ENCODE measurements at places on chromosomes 3 and 15.

- DNase-seq, result no peak
These were observed 21.1 kb upstream of the KLHL6 start for GRCh38 chr3:183576487-183577107.

DNA sequence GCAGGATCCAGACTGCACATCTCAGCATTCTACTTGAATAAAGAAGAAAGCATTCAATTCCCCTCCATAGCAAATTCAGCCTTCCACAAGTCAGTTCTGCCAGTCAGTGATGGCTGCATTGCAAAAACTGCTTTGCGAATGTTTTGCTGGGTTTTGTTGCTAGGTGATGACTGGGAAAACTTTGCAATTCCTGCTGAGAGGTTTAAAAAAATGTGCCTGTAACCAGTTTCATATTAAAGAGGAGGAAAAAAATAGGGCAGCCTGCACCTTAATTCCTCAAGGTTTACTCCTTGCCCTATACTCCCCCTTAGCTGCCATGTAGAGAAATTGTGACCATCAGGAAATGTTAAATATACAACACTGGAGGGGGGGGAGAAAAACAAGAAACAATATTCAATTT lies 225.6 kb upstream of the ATP11B start:
- DNase-seq, result no peak

DNA sequence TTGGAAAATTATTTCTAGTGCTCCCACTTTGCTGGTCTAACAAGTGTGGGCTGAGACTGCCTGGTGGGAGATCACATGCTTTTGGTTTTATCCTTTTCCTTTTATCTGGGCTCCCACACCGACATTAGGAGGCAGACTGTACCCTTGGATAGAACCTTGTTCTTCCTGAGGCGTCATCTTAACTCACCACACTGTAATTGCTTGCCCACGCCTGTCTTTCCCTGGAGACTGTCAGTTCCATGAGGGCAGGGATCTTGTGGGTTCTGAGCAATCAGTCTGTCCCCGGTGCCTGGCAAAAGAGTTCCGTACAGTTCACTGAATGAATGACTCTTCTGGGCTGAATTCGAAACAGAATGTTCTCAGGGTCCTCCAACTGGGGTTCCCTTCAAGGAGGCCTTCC lies 124.6 kb upstream of the ABHD17C start:
- no peak for DNase-seq

DNA sequence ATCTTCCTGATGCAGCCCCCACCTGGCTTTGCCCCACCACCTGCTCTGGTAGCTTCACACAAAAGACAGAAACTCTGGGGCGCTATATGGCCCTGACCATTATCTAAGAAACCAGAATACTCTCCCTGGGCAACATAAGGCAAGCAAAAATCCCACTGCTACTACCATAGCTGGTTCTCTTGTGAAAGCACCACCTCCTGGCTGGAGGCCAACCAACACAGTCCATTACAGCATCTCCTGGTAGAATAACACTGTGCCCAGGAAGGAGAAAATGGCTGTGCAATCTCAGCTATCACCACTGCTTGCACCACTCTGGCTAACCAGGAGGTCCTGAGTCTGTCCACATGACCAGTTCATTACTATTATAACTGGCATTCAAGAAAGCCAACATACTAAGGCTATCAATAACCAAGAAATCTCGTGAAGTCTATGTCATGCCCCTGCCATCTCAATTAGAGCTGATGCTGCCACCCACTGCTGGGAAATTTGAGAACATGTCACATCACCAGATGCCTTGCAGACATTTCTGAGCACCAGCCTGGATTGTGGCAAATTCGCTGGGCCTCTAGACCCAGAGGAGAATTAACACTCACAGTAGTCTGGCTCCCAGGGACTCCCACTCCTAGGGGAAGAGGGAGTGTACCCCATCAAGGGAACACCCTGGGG lies 1114.8 kb downstream of the ROBO2 start:
- DNase-seq, result no peak

DNA sequence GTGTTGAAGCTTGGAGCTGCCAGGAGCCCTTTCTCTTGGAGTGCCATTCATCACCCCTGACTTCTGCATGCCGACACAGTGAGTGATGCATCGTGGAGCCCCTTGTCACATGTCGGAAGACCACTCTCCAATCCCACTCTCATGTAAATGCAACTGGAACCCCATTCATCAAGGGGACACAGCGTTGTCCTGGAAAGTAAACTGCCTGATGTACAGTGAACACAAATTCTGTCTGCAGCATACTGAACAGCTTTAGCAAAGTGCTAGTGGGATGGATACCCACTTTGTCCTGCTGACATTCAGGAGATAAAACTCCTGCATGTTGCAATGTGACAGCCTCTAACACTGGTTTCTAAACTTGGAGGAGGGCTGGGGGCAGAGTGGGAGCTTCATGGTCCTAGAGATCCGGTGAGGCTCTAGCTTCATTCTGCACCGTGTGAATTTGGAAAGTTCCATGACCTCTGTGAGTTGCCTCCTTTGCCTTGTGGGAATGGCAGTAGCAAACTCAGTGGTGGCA lies 194.8 kb downstream of the CLSTN2 start:
- no peak for DNase-seq

- DNase-seq, result no peak
These were observed 17.3 kb downstream of the TAMM41 start for GRCh38 chr3:11829416-11829815.

- DNase-seq, result no peak
These were observed 408.0 kb downstream of the NAALADL2 start for GRCh38 chr3:175267121-175267531.

Measured in stimulated activated naive CD4-positive, alpha-beta T cell treated with Interleukin-2 at 50 U/mL for 16 hours (primary cell).